ENCODE measurements at places on chromosomes 13 and 19.

- no peak for DNase-seq
Observed at GRCh38 chr19:51651216-51651846, 4.7 kb upstream of the SIGLEC14 start.

DNA sequence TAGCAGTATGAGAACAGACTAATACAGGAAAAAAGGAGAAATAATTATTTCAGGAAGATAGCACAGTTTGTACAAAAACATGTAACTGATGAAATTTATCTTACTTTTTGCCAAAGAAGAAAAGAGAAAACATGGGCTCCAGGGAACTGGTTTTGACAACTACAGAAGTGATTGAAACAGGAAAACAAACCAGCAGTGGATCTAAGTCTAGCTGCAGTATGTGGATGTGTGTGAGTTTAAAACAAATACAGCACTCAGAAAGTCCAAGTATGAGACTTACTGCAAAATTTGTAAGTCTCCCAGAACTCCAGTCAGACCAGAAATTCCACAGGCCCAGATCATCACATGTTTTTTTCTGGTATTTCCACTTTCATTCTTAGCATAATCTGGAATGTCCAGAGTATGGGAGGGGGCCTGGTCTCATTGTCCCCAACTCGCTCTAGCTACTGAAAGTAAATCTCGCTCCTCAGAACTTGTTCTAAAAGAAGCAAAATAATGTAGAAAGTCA lies 259.5 kb downstream of the NHLRC3 start:
- DNase-seq: no peak

DNA sequence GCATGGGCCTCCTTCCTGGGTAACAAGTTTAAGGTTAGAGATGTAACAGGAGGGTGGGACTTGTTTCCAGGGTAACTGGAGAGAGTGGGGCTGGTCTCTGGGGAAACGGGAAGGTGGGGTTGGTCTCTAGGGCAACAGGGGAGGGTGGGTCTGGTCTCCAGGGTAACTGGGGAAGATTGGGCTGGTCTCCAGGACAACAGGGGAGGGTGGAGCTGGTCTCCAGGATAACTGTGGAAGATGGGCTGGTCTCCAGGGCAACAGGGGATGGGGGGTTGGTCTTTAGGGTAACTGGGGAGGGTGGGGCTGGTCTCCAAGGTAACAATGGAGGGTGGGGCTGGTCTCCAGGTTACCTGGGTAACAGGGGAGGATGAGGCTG lies 36.5 kb downstream of the SPTBN4 start:
- DNase-seq: peak; percentile 30

GRCh38 chr19:32450217-32450616 lies 44.6 kb downstream of the DPY19L3 start:
- DNase-seq: no peak

GRCh38 chr13:87078947-87079795 lies 592.0 kb upstream of the SLITRK5 start:
- DNase-seq: no peak

DNA sequence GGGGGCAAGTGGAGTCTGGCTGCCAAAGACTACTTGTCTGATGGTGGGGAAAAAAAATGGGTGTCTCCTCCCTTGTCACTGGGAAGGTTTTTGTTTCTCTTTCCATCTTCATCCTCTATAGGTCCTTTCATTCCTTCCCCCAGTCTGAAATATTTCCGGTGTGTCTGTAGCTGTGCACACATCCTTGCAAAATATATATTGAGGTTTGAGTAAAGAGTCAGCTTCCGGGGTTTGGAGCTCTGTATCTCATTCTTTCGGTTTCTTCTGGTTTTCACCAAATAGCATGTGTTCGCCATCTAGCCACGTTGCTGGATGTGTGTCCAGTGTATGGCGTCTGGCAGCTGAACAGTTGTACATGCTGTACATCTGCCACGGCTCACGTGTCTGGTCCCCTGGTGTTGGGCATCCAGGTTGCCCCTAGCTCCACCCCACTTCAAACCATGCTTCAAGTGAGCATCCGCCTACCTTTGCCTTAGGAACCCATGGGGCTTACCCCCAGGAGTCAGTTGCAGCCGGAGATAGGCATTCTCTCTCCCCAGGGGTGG lies 142.2 kb downstream of the SIPA1L3 start:
- DNase-seq: no peak

DNA sequence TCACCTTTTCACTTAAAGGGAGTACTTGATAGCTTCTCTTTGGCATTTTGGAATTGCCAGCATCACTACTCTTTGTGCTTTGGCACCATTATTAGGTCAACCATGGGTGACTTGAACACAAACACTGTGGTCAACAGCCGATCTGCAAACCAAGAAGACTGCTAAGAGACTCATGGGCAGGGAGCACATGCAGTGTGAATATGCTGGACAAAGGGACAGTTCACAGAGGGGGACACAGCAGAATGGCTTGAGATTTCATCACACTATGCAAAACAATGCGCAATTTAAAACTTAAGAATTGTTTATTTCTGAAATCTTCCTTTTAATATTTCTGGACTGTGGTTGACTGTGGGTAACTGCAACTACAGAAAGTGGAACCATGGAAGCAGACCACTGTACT lies 64.4 kb downstream of the LMO7 start:
- no peak for DNase-seq
